Testis (tissue), 5 donors: ENCODE measurements at places on chromosomes 13 and 19. TPM values are rescaled to one million over a fixed set of nuclear protein-coding genes. Genes with fewer than 3 reads are reported as not detected.

DNA sequence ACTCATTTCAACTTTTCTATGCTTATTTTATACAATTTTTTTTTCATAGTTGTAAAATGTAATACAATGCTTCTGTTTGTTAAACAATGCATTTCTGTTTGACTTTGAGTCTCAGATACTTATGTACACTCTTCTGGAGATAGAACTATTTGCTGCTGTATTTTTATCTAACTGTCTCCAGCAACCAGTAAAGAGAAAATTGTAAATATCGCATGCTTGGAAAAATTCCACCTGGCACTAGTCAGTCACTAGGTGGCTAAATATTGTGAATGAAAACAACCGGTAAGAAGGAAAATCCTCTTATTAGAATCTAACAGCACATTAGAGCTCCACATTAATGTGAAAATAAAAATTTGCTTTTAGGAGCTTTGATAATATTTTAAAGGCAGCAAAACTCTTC is 876.5 kb downstream of the PCDH9 start:
- DNase-seq: no peak
- H3K27me3 ChIP-seq: no peaks in the 10 kb centered on the region

- H3K4me3 ChIP-seq: no peak overlapping the region
- H3K27ac ChIP-seq: no peak overlapping the region
- H3K36me3 ChIP-seq: no peaks in the 10 kb centered on the region
- no peak for DNase-seq
- peaks cover 7% of the 10 kb centered on the region for H3K4me1 ChIP-seq
Observed at GRCh38 chr19:4510435-4511255, 7.6 kb downstream of the PLIN4 start.

GRCh38 chr13:110468986-110469495 is 92.5 kb downstream of the RAB20 start:
- H3K27me3 ChIP-seq: no peaks in the 10 kb centered on the region
- no peaks in the 10 kb centered on the region for H3K4me1 ChIP-seq
- H3K27ac ChIP-seq: no peak overlapping the region

Gene CYP2A6
- not detected for polyA plus RNA-seq

Gene MBD3L2B
- polyA plus RNA-seq: not detected

DNA sequence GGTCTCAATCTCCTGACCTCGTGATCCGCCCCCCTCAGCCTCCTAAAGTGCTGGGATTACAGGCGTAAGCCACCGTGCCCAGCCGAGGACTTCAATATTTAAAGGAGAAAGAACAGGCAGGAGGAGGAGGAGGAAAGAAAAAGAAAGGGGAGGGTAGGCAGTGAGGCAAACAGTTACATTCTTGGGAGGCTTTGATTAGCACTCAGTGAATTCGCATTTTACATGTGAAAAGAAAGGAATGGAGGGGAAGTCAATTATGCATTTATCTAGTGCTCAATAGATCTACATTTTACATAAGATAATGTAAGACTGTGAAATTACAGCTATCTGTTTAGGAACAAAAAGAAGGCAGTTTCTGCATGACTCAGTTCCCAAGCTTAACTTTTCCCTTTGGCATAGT is 30.9 kb upstream of the CXCL17 start:
- no peak for DNase-seq
- H3K4me1 ChIP-seq: peaks cover 7% of the 10 kb centered on the region
- no peaks in the 10 kb centered on the region for H3K36me3 ChIP-seq
- H3K4me3 ChIP-seq: no peak overlapping the region
- no peaks in the 10 kb centered on the region for H3K27me3 ChIP-seq
- peak overlapping the region; percentile 67 for H3K27ac ChIP-seq

DNA sequence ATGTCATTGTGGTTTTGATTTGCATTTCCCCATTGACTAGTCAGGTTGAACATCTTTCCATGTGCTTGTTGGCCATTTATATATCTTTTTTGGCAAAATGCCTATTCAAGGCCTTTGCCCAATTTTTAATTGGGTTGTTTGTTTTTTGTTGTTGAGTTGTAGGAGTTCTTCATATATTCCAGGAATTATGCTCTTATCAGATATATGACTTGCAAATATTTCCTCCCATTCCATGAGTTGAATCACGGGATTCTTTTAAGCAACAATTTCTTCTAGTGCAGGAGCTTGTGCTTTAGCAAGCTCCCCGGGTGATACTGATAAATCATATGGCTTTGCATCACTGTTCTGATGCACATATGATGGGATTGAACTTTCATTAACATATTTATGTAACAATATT is 47.0 kb upstream of the FLT1 start:
- no peak overlapping the region for H3K4me3 ChIP-seq
- H3K27ac ChIP-seq: no peak overlapping the region
- H3K4me1 ChIP-seq: no peaks in the 10 kb centered on the region
- H3K27me3 ChIP-seq: no peaks in the 10 kb centered on the region
- DNase-seq: no peak
- H3K36me3 ChIP-seq: no peaks in the 10 kb centered on the region

Gene FAM83E
- polyA plus RNA-seq: 2.2 TPM

Gene FGF21
- polyA plus RNA-seq: not detected

DNA sequence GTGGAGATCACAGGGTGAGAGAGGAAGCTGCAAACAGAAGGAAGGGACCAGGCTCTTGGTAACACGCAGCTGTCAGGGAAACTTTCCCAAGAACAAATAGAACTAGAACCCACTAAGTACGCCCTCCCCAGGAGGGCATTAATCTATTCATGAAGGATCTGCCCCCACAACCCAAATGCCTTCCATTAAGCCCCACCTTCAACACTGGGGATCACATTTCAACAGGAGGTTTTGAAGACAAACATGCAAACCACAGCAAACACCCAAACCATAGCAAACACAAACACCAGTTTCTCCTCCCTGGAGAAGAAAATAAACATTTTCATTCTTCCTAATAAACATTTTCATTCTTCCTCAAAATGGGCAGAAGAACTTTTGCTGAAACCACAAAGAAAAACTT is 329.6 kb downstream of the EFNB2 start:
- DNase-seq: no peak
- no peaks in the 10 kb centered on the region for H3K4me1 ChIP-seq
- no peak overlapping the region for H3K4me3 ChIP-seq
- H3K36me3 ChIP-seq: no peaks in the 10 kb centered on the region
- H3K27ac ChIP-seq: no peak overlapping the region

- peaks cover 5% of the 10 kb centered on the region for H3K4me1 ChIP-seq
- DNase-seq: peak; percentile 88
- no peaks in the 10 kb centered on the region for H3K36me3 ChIP-seq
Observed at GRCh38 chr13:112812306-112813055, 122.6 kb downstream of the ATP11A start.
